NCI-H1436 treated with DMSO at 0.1 percent for 48 hours (cell line): ENCODE measurements at places on chromosomes 5 and 9.

DNA sequence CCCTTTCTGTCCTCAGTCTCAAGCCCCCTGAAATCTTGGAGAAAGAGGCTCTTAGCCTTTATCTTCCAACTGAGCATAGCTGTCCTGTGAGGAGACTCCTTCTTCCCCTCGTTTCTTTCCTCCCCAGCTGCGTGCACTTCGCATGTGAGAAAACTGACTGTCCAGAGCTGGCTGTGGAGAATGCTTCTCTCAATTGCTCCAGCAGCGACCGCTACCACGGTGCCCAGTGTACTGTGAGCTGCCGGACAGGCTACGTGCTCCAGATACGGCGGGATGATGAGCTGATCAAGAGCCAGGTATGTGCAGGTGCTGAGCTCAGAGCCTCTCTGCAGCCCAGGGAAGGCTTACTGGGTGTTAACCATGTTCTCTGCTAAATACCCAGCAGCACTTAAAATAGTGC, 190.8 kb downstream of the PAPPA start:
- DNase-seq: no peak

GRCh38 chr5:39494107-39494510, 69.3 kb upstream of the DAB2 start:
- no peak for DNase-seq

DNA sequence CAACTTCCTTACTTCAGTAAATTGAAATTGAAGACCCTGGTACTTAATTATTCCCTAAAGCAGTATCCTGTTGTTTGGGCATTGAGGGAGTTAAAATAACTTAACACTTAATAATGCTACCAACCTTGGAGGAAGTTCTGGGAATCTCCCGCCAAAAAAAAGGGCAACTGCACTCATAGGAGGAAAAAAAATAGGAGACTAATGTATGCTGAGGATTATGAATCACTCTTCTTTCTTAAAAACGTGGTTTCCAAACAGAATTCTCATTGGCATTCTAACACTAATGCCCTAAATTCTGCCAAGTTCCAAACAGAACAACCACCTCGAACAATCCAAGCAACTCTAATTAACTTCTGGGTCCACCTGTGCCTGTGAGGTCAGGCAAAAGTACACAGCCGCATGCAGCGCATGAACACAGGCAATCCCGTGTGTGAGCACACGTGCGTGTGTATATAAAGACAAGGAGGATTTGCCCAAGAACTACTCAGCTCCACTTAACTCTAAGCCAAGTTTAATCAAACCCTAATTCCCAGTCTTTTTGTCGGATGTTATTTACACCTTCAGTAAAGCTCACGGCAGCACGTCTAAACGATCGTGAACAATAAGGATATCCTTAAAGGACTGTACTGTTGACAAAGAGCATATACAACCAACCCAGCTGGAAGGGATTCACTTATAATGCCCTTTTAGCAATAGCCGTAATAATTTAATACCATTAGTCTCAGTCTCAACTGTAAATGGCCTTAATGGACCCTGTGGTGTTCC, 78.4 kb downstream of the EBF1 start:
- DNase-seq: no peak

GRCh38 chr5:135578685-135579341, at the start of gene CXCL14:
TSS of gene CXCL14 (minus strand) at chr5:135578991. CDS start at chr5:135578778, 213 bp downstream.
- no peak for DNase-seq

- DNase-seq: no peak
Measured at GRCh38 chr9:114691956-114692295, 9.9 kb upstream of the TEX48 start.

- DNase-seq: no peak
Measured at GRCh38 chr9:91428927-91429351, 5.3 kb upstream of the NFIL3 start.

- no peak for DNase-seq
Measured at GRCh38 chr9:87844506-87844905, 38.2 kb upstream of the SPATA31E1 start.

DNA sequence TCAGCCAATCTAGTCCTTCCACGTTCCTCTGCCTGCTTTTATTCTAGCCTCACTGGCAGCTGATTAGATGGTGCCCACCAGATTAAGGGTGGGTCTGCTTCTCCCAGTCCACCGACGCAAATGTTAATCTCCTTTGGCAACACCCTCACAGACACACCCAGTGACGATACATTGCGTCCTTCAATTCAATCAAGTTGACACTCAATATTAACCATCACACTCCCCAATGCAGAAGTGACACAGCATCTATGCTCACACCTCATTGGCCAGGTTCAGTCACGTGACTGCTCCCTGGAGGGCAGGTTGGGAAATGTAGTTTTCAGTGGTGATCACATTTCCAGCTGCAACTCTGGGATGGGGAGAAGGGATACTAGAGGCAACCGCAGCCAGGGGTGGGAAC, 13.0 kb downstream of the SUSD3 start:
- DNase-seq: no peak

DNA sequence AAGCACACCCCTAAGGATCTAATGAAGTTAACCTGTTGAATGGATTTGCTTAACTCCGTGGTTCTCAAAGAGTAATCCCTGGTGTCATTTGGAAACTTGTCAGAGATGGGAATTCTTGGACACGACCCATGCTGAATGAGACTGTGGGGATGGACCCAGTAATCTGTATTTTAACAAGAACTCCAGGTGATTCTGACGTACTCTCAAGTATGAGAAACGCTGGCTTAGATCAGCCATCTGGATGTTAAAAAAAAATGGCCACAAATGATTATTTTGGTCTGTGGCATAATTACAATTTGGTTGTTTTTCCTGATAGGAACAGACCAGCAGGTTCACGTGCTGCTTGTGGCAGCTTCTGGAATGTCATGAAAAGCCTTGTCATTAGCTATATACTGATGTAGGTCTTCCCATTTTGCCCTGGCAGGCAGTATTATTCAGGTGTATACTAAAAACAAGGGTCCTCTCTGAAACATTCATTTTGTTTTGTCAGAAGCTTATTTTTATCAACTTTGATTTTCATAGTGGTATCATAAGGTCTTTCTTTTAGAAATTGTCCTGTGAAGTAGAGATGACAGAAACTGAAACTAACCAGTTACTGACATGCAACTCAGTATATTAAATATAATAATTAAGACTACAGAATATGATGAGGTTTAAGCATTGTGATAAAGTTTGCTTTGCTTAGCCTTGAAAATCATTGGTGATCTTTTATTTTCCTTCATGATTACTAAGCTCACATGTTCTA, 15.4 kb downstream of the CPEB4 start:
- no peak for DNase-seq

- DNase-seq: no peak
Measured at GRCh38 chr9:86602715-86603114, 248.5 kb upstream of the TUT7 start.

- DNase-seq: no peak
Measured at GRCh38 chr5:124755041-124755440, 8.6 kb upstream of the ZNF608 start.

DNA sequence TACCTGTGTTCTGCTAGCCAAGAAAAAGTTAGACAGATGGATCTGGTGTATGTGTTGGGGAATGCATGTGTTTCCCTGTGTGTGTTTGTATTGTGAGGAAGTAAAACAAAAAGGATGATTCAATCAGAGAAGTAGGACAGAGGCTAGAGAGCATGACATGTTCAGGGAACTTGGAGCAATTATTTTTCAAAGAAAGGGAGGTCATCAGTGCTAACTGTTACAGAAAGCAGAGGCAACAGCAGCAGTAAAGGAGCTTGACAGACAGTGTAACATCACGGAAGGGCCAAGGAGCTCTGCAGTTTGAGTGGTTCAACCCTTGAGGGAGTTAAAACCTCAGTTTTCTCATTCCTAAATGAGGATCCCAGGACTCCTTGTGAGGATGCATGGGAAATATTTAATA, 13.2 kb downstream of the SPINK1 start:
- no peak for DNase-seq

DNA sequence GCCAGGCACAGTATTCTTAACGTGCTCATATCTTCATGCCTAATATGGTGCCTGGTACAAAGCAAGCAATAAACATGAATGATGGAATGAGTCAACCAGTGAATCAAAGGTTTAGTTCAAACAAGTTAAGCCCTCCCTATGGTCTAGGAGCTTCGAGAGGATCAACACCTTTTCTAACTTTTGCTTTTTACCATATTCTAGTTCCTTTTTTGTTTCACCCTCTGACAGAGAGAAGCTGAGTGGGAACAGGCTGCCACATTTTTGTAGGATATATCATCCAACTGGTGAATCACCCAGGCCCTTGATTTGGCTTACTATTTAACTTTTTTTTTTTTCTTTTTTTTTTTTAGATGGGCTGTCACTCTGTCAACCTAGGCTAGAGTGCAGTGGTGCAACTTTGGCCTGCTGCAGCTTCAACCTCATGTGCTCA, 39.3 kb upstream of the TNC start:
- no peak for DNase-seq

- DNase-seq: no peak
Measured at GRCh38 chr5:155773680-155774079, 553.3 kb upstream of the SGCD start.

DNA sequence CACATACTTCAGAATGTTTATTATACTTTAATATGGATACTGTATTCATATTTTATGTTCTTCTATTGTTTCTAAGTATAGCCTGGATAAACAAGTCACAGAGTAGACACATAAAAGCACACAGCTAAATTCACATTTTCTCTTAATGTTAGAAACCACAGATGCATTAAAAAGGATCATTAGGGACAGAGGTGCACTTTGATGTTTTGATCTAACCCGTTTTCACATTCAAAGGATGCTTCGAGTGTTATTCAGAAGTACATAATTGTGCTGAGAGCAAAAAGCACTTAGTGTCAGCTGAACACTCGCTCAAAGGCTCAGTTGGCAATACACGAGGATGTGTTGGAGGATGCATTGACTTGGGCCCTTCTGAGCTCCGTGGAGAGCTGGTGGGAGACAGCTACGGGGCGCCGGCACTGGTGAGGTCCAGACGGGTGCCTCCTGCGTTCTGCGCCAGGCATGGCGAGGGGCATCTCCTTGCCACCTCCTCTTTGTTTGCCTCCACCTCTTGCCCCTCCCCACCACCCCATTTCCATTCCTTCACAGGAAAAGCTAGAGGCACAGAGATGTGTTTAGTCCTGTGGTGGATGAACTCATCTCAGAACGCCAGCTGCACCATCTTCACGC, 35.5 kb downstream of the MED10 start:
- peak; percentile 91 for DNase-seq

GRCh38 chr5:138646671-138647070, 71.5 kb upstream of the HSPA9 start:
- no peak for DNase-seq

- no peak for DNase-seq
Measured at GRCh38 chr5:71456362-71456743, 902 bp downstream of the BDP1 start.

DNA sequence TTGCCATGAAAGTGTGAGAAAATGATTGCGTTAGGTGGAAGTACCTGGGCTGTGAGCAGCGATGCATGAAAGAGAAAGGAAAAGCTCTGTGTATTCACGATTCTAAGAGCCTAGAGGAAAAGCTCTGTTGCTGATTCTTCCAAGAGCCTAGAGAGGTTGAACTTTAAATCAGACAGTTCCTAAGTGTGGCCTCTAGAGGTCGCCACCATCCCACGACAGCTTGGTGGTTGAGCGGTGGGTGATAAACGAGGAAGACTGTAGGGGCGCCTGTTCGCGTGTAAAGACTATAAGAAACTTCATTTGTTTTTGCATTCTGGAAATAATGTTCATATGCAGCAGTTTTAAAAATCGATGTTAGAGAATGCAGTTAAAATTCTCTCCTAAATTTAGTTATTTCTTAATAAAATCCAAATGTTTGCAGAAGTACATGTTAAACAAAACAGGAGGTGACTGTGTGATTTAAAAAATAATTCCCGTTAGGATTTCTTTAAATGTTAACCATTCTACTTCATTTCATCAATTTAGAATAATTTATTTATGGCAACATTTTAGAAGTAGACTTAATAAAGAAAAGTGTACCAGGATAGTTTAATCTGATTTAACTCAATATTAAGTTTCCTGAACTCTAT, 107.7 kb downstream of the TENT4A start:
- no peak for DNase-seq

DNA sequence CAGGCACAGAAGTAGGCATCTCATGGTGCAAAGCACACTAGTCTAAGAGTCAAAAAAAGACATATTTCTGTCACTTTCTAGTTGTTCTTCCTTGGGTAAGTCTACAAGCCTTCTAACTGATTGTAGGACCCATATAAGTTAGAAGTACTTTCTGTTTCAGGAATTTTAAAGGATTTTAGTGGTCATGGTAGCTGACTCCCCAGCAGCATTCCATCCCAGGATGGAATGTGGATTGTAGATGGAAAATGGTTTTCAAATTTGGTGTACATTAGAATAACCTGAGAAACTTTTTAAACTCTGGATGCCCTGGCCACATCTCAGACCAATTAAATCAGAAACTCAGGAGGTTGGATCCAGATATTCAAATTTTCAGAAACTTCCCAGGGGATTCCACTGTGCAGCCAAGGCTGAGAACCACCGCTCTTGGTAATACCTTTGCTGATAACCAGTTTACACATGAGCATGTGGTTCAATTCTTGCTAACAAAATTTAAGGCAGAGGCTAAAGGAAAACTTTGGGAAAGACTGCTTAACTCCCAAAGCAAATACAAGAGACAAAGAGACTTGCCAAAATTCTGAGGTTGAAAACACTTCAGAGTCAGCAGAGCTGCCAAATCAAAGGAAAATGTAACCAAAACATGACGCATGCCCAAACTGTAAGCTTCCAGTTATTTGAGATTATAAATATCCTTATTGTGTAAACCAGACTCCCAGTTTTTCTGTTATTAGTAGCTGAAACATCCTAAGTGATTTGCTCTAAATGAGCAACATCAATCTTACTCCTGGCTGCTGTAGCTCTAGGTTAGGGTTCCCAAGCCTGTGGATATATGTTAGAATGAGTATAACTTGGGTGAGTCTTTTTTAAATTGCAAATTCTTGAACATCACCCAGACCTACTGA, 145.4 kb upstream of the MTAP start:
- DNase-seq: no peak

- DNase-seq: no peak
Measured at GRCh38 chr5:73808911-73809310, 182.9 kb downstream of the ARHGEF28 start.

GRCh38 chr9:72557549-72557948, 36.1 kb downstream of the TMC1 start:
- no peak for DNase-seq

GRCh38 chr9:74006935-74007334, 490.2 kb upstream of the RORB start:
- no peak for DNase-seq

DNA sequence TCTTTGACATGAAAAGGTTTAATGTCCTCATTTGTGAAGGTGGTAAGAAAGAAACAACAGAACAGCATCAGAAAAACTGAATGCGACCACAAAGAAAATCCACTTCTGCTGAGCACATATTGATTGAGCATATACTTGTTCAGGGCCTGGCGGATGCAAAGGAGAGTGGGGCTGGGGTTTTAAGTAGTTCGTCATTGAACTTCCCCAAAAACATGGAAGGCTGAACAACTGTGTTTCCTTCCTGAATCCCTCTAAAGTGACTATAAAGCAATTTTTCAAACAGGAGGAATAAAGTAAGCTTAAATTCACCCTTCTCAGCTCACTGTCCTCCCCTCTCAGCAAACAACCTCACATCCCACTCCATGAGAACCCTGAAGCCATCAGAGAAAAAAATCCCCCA, 262.9 kb downstream of the AGTPBP1 start:
- DNase-seq: no peak

- no peak for DNase-seq
Measured at GRCh38 chr5:154962494-154962893, 21.6 kb downstream of the MRPL22 start.

- DNase-seq: no peak
Measured at GRCh38 chr5:850511-851006, at the start of gene ZDHHC11. TSS of gene ZDHHC11 (minus strand) at chr5:850986. CDS start at chr5:850602, 384 bp downstream.
